Activated naive CD4-positive, alpha-beta T cell treated with anti-CD3 and anti-CD28 coated beads, Interleukin-2, amount 50 U/mL, for 16 hours (primary cell): ENCODE measurements at places on chromosomes 11 and 22.

GRCh38 chr11:32562839-32563599 lies 20.6 kb upstream of the EIF3M start:
- DNase-seq = no peak

- DNase-seq = no peak
These were observed 9.8 kb upstream of the ZDHHC13 start for GRCh38 chr11:19107125-19107524.

DNA sequence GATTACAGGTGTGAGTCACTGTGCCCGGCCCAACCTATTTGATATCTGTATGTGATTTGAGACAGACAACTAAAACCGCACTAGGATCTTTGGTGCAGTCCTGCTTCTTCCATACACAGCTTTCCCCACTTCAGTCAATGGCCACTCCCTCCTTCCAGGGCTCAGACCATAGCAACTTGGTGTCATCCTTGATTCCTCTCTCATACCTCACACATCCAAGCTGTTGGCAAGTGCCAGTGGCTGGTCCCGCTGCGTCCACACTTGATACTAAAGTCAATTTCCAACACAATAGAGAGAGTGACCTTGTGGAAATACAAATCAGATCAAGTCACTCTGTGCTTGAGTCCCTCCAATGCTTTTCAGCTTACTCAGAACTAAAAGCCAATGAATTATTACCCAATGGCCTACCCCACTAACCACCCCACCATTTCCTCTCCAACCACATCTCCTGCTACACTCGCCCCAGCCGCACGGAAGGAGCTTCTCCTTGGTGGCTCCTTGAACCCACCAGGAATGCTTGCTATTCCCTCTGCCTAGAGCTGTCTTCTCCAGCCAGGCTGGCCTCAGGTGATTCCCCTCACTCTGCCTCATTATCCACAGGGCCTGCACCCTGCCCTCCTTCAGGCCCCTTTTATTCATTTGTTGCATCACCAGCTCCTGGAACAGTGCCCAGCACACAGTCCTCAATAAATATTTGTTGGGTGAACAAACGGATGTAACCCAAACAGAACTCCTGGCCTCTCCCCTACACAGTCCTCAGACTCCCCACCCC lies 12.9 kb downstream of the ABTB2 start:
- DNase-seq = no peak

DNA sequence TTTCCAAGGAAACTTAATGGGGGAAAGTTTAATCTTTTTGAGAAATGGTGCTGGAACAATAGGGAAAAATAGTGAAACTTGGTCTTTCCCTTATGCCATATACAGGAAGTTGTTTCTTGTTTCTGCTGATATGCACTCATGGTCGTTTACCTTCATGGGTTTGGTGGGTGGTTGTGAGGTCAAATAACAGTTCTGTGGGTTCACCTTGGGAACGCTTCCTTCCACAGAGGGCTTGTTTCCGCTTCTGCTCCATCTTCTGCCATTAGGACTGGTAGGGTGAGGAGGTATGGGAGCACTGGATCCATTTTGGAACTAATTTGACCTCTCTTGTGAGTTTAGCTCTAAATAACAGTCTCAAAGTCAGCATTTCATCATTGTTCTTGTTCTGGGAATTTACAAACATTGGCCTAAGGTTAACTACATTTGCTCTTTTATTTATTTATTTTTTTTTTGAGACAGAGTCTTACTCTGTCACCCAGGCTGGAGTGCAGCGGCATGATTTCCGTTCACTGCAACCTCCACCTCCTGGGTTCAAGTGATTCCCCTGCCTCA lies 17.6 kb upstream of the RELA start:
- no peak for DNase-seq

DNA sequence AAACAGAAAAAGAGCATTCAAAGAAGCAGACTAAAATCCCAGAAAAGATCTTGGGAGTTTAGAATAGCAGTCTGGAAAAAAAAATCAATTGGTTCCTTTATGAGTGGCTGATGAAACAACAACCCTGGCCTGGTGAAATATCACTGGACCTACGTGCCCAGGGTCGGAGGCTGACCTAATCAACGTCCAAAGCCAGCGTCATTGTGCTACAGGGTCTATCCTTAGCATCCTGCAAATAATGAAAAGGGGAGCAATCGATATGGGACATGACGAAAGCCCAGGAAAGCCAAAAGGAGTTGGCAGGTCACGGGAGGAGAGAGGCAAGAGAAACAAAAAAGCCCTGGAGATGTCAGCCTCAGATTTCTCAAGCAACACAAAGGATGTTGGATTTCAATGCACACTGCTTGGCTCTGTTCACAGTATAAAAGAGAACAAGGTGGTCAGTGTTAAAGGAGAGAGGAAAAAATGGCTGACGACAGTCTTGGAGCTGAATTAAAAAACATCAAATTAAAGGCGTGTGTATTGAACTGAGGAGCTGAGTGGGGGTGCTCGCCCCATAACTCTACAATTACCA lies 148.8 kb downstream of the BLID start:
- no peak for DNase-seq

DNA sequence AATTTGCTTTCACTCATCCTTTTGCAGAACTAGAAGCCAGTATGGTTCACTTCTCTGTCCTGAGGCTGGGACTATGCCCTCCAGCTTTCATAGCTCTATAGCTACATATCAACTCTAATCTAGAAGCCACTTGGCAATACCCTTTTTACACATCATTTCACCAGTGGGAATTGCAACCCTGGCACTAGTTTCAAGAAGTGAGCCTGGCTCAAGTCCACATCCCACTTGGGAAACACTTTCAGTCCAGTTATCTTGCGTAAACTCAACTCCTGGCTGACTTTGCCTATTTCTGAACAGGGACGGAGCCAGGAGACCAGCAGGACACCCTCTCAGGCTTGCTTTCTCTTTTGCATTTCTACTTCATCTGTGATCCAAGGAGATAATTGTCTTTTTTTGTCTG lies 19.9 kb upstream of the FAT3 start:
- DNase-seq = no peak

GRCh38 chr11:111735262-111736116 lies 30.7 kb downstream of the PPP2R1B start:
- DNase-seq = no peak

DNA sequence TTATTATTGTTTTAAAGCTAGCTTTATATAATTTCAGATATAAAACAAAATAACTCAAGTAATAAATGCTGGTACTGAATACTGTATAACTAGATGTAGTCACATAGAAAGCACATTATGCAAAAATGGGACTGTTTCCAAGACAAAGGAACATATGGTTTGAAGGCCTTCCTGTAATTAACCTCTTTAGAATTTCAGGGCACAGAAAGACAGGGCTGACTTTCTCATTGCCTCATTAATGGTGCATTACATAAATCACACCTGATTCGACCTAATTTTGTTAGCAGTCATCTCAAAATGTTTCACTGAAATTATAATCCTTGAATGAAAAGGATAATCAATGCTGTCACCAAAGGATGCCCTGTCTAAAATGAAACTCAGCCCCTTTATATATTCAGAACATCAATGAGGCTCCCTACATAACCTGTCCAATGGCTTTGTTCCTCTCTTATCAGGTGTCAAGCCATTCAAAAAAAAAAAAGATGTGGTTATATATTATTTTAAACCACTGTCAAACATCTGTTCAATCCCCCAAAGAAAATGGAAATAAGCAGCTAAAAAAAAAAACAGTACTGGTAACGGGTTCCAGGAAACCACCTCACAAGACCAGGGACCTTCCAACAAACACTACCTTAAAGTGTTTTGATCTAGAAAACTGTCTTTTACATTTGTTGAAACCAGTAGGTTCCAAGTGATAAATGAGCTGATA lies 77.4 kb downstream of the FAM168A start:
- no peak for DNase-seq

GRCh38 chr11:1906611-1907423 lies 12.7 kb upstream of the TNNT3 start:
- DNase-seq = no peak

DNA sequence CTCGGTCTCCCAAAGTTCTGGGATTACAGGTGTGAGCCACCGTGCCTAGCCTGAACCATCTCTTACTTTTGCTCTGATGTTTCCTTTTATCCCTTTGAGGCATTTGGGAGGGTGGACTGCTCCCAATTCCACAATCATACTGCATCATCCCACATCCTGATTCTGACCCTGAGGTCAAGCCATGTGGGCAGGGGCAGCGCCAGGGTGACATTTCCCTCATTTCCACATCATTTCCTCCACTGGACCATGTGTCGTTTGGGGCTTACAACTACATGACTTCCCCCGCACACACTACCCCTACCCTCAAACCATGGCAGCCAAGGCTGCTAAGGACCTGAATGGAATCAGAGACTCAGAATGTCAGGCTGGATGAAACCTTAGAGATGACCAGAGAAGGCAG lies 26.4 kb upstream of the ZBTB16 start:
- no peak for DNase-seq

DNA sequence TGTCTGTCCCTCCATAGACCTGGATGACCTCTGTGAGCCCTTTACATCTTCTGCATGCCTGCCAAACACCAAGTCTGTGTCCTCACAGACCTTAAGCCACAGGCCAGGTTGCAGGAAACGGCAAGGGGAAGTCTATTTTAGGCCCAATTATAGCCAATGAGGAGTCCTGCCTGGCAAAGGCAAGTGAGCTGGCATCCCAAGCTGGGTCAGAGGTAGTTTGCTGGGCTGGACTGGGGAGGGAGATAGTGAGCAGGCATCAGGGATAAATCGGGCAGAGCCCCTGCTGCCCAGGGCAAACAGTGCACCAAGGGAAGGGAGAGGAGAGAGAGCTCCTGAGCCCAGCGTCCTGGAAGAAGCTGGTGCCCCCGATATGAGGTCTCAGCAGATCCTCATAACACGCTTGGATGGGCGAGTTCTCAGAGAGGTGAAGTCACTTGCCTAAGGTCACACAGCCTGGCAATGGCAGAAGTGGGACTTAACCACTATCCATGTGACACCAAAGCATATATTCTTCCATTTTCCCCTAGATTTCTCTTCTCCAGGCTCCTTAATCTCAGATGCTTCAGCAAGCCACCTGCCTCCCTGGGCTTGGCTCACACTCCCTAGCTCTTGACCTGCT lies 3.7 kb upstream of the RELT start:
- no peak for DNase-seq

- no peak for DNase-seq
These were observed 62.6 kb downstream of the PKNOX2 start for GRCh38 chr11:125227151-125227550.

GRCh38 chr11:130832566-130833425 lies 83.5 kb downstream of the SNX19 start:
- no peak for DNase-seq
